AG04449 (cell line): ENCODE measurements at places on chromosomes 11 and 22.
A peak's percentile ranks its signal among the peaks of the same experiment; 100 is the strongest.

- peak; percentile 59 for DNase-seq
These were observed 64.4 kb downstream of the INSC start for GRCh38 chr11:15179167-15179566.

DNA sequence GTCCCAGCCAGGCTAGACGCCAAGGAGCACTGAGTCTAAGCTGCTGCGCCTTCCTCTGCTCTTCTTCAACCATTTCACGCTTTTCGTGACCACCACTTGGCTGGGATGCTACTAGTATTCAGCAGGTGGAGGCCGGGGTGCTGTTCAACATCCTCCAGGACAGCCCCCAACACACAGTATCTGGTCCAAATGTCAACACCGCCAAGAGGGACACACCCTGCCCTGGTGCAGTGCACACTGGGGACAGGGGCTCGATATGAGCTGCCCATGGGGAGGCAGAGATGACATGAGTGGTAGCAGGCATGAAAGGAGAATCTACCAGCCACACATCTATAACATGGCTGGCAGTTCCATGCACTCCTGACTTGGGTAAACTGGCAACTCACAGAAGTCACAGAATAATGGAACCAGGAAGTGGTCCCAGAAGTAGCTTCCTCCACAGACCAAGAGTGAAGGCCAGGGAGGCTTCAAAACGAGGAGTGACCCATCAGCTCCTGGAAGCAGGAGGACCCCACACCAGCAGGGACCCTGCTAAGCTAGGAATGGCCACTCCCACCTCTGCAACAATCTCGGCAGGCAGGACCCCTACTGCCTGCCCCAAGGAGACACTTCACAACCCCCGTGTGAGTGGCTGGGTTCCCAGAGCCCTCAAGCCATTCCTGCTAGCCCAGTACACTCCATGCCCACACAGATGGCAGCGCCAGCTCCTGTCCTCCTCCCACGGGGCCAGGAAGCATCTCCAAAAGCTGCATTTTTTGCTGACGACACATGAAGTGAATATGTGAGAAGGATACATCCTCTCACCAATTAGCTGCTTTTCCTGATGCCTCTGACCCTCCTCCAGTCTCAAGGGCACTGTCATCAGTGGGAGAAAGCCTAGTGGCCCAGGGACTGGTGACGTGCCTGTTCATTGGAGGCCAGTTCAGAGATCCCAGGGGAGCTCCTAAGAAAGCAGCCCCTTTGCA lies 78.8 kb downstream of the DGCR2 start:
- no peak for DNase-seq

DNA sequence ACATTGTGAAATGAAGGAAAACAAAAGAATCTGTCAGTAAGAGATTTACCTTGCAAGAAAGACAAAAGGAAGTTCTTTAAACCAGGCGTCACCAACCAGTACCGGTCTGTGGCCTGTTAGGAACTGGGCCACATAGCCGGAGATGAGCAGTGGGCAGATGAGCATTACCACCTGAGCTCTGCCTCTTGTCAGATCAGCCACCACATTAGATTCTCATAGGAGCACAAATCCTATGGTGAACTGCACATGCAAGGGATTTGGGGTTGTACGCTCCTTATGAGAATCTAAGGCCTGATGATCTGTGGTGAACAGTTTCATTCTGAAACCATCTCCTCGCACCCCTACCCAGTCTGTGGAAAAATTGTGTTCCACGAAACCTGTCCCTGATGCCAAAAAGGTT lies 108.2 kb downstream of the CYP2R1 start:
- no peak for DNase-seq

- no peak for DNase-seq
These were observed 593 bp downstream of the FAM118B start for GRCh38 chr11:126212089-126212660.

- no peak for DNase-seq
These were observed 15.6 kb downstream of the PLA2G6 start for GRCh38 chr22:38165922-38166593.

DNA sequence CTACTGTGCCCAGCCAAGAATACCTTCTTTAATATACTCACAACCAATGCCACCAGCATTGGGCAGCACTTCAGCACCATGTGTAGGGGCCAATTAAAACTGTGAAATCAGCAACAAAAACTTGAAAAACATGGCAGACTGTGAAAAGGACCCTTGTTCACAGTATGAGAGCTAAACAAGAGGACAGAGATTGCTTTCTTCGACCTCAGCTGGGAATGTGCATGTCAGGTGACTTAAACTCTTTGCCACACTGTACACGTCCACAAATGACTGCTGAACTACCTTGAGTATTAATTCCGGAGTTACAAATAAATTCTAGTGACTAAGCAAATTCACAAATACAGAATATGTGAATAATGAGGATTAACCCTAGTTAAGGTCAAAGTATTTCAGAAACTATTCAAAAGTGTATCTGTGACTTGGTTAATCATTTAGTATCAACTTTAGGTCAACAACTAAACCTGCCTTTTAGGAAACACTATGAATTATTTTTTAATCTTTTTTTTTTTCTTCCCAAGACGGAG lies 33.0 kb downstream of the DDX6 start:
- no peak for DNase-seq

DNA sequence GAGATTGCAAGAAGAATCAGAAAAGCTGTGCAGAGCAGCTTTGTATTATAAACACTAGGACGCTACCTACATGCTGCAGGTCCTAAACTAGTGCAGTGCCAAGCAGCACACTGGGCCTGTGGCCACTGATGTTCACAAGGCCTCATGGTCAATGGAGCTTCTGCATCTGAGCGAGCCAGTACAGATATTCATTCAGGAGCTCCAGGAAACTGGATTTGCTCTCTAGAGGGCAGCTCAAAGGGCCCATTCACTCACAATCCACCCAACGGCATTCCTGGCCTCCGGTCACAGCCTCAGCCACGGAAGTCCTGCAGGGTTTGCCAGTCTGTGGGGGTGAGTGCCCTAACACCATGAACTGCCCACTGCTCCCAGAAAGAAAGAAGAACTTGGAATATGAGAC lies 5.8 kb upstream of the TBC1D10A start:
- DNase-seq = no peak

DNA sequence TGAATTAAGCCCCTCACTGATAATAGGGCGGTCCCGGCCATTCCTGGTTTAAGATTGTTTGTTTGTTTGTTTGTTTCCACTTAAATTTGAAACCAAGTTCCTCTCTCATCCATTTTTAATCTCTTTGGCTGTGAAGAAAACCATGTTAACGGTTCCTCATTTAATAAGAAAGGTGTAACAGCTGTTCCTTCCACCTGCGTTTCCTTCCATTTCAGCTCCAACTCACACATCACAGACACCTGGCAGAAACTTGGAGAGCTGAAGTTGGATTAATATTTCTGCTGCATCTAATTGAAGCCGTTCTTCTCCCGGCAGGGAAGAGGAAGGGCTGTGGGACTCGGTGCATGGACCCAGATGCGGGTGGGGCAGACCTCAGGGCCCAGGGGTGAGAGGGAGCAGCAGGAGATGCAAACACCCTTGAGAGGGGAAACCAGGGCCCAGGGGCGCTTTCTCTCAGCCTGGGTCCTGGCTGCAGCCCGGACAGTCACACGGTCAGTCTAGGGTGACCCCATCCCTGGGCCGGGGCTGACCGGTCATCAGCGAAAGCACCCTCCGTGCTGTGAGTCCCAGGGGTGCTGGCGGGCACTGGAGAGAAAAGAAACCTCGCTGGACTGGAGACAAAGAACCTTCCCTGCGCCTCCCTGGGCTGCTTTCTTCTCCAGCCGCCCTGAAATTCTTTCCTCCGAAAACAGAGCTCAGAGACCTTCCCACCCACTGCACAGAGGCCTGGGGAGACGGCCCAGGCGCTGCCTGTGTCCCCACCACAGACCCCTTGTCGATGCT lies 242.0 kb downstream of the BRD1 start:
- no peak for DNase-seq
